Psoas muscle (tissue), 8 donors: ENCODE measurements at places on chromosomes 11 and 22. TPM values are rescaled to one million over a fixed set of nuclear protein-coding genes. Genes with fewer than 3 reads are reported as not detected.

NAALAD2 gene
- polyA plus RNA-seq: 0.39 TPM

IGF2 gene
- 5.9 TPM for polyA plus RNA-seq

OR51S1 gene
- not detected for polyA plus RNA-seq

HSPB2 gene
- 25.0 TPM for polyA plus RNA-seq

APOL5 gene
- polyA plus RNA-seq: 0.04 TPM

INPP5J gene
- polyA plus RNA-seq: 0.36 TPM

TM7SF2 gene
- polyA plus RNA-seq: 3.2 TPM

TRIM48 gene
- not detected for polyA plus RNA-seq

PRG2 gene
- not detected for polyA plus RNA-seq

LDHAL6A gene
- 0.03 TPM for polyA plus RNA-seq

OR6T1 gene
- not detected for polyA plus RNA-seq

SPON1 gene
- 0.53 TPM for polyA plus RNA-seq

MRPL17 gene
- 47.0 TPM for polyA plus RNA-seq

PHOX2A gene
- not detected for polyA plus RNA-seq

MAJIN gene
- not detected for polyA plus RNA-seq

GLYAT gene
- polyA plus RNA-seq: 0.03 TPM

F2 gene
- polyA plus RNA-seq: 0.56 TPM

TOB2 gene
- 23.4 TPM for polyA plus RNA-seq

GAL gene
- not detected for polyA plus RNA-seq

PARVG gene
- 1.5 TPM for polyA plus RNA-seq

SIK3 gene
- polyA plus RNA-seq: 22.2 TPM

MUC5AC gene
- polyA plus RNA-seq: not detected

DCHS1 gene
- polyA plus RNA-seq: 1.1 TPM

C11orf52 gene
- 1.0 TPM for polyA plus RNA-seq

SNX19 gene
- 24.7 TPM for polyA plus RNA-seq

DCDC1 gene
- not detected for polyA plus RNA-seq

TREH gene
- polyA plus RNA-seq: 0.23 TPM

APOBEC3F gene
- 0.06 TPM for polyA plus RNA-seq

PTPN5 gene
- 0.61 TPM for polyA plus RNA-seq

C22orf42 gene
- polyA plus RNA-seq: not detected

MS4A15 gene
- polyA plus RNA-seq: not detected

MS4A3 gene
- polyA plus RNA-seq: 0.03 TPM

TPBGL gene
- 0.05 TPM for polyA plus RNA-seq

ANGPTL5 gene
- 0.17 TPM for polyA plus RNA-seq

LRRC56 gene
- polyA plus RNA-seq: 0.61 TPM

BTBD18 gene
- 0.03 TPM for polyA plus RNA-seq

CD6 gene
- polyA plus RNA-seq: 0.34 TPM

REXO2 gene
- polyA plus RNA-seq: 67.8 TPM

MAPK11 gene
- 4.0 TPM for polyA plus RNA-seq

SNRPD3 gene
- 82.7 TPM for polyA plus RNA-seq

OR6A2 gene
- polyA plus RNA-seq: not detected

FAM83F gene
- polyA plus RNA-seq: 0.01 TPM

KRTAP5-11 gene
- polyA plus RNA-seq: not detected

SLC36A4 gene
- 3.0 TPM for polyA plus RNA-seq

DHCR7 gene
- 4.9 TPM for polyA plus RNA-seq

LARGE2 gene
- 0.13 TPM for polyA plus RNA-seq

LARGE1 gene
- polyA plus RNA-seq: 14.9 TPM

DGCR6 gene
- 8.9 TPM for polyA plus RNA-seq

CATSPERZ gene
- not detected for polyA plus RNA-seq

C22orf15 gene
- polyA plus RNA-seq: 0.04 TPM

HEPN1 gene
- polyA plus RNA-seq: 0.01 TPM
